HCT116 (cell line): ENCODE measurements at places on chromosomes 16 and 17. TPM values are rescaled to one million over a fixed set of nuclear protein-coding genes. Genes with fewer than 3 reads are reported as not detected.

GRCh38 chr16:28213396-28213795, 1.6 kb upstream of the XPO6 start:
- no peak for DNase-seq

GRCh38 chr16:83768986-83769385, 38.8 kb upstream of the HSBP1 start:
- no peak for DNase-seq

- DNase-seq: no peak
These were observed 7.6 kb downstream of the SGCA start for GRCh38 chr17:50173335-50173941.

The TOX3 gene
- not detected for total RNA-seq

The HBQ1 gene
- not detected for total RNA-seq

The C17orf67 gene
- 0.84 TPM for total RNA-seq

The ELMO3 gene
- total RNA-seq: 45.8 TPM
